ENCODE measurements at places on chromosomes 7 and 10. TPM values are rescaled to one million over a fixed set of nuclear protein-coding genes. Genes with fewer than 3 reads are reported as not detected.

The PDZD7 gene
- total RNA-seq: 0.47 TPM

The PDE1C gene
- total RNA-seq: not detected

DNA sequence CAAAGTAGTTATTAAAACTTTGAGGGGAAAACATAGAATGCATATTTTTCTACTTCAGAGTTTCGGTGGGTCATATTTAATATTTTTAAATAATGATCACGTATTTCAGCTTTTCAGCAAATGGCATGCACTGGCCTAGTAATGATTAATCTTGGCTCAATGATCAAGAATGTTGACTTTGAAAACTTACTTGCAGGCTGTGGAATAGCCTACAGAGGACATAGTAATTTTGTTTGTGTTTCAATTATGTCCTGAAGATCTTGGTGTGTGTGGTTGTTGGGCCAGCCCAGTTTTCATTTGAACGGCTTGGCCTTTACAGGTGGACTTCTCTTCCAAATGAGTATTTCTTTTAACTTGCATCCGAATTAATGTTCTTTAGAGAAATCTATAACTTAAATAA lies 35.1 kb downstream of the ADD3 start:
- peaks cover 21% of the 10 kb centered on the region for H3K4me1 ChIP-seq
- H3K36me3 ChIP-seq: peaks cover 19% of the 10 kb centered on the region
- H3K27ac ChIP-seq: no peak overlapping the region

- DNase-seq: peak; percentile 55
- no peak overlapping the region for H3K4me3 ChIP-seq
- H3K36me3 ChIP-seq: no peaks in the 10 kb centered on the region
- H3K27ac ChIP-seq: no peak overlapping the region
Observed at GRCh38 chr7:38796626-38797501, 112.1 kb downstream of the VPS41 start.

DNA sequence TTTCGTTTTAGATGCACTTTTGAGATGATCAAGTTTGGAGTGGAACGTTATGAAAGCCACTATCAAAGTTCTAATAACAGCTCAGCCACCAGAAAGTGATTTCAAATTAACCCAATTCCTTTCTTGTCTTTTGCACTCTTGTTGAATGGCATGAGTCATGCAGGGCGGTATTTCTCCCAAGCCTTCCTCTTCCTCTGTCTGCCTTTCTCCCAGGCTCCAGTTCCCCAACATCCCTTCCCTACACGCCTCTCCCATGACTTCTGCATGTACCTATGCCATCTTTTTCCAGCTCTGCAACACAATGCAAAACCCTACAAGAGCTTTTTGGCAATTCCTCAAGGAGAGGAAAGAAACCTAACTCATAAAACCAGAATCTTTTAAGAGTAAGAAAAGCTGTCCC lies 21.8 kb upstream of the NPS start:
- H3K27ac ChIP-seq: no peak overlapping the region
- H3K4me3 ChIP-seq: no peak overlapping the region
- no peaks in the 10 kb centered on the region for H3K36me3 ChIP-seq
- H3K4me1 ChIP-seq: no peaks in the 10 kb centered on the region
- H3K27me3 ChIP-seq: no peaks in the 10 kb centered on the region
- no peak for DNase-seq

DNA sequence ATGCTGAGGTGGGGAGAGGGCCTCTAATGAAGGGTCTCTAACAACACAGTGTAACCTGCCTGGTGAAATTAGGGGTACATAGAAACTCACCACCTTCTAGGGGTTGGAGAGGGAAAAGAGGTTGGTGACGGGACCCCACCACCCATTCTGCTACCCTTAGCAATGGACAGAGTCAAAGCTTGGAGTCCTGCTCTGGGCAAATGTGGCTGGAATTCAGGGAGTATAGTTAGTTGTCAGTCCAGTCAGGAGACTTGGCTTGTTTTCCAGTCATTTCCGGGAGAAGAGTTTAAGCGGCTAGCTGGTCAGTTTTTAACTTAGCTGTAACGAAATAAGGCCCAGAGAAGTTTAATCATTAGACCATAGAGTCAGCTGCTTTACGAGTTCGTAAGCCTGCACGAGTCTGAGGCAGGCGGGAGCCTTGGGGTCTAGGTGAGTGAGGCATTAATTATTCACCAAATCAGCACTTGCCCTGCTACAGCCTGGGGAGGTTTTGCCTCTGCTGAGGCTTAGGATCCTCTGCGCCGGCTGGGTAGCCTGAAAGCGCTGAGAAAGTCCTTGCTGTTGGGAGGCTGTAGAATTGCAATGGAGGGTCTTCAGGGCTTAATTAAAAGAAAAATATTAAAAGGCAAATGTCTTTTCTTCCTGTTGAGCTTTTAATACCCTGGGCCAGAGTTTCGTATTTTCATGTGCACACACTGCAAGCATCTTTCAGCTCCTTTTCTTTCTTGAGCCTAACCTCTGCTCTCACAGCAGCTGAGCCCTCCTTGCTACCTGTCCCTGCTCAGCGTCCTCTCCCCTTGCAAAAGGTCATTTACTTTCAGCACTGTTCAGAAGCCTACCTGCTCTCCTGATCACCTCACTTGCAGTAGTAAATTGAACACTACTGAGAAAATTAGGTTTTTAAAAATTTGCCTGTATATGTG lies 1.5 kb upstream of the LAMB1 start:
- no peaks in the 10 kb centered on the region for H3K36me3 ChIP-seq
- H3K4me3 ChIP-seq: no peak overlapping the region
- DNase-seq: no peak
- H3K4me1 ChIP-seq: peaks cover 16% of the 10 kb centered on the region

DNA sequence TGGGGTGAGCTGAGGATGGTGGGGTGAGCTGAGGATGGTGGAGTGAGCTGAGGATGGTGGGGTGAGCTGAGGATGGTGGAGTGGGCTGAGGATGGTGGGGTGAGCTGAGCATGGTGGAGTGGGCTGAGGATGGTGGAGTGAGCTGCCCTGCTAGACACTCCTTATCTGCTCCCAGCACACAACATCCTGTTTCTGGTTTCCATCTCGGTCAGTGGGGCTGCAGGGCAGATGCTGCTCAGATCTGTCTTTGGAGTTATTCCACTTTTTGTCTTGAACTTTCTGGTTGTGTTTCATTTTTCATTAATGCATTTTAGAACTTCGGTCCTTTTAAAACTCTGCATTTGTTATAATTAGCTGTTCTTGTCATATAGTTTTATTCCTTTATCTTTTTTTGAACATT lies 67.9 kb upstream of the ANTXRL start:
- H3K27me3 ChIP-seq: no peaks in the 10 kb centered on the region
- peaks cover 27% of the 10 kb centered on the region for H3K36me3 ChIP-seq
- H3K4me3 ChIP-seq: no peak overlapping the region

All from activated CD8-positive, alpha-beta T cell treated with anti-CD3 and anti-CD28 coated beads, Interleukin-2, amount 10 ng/mL, durations not matched to agents 7 days and 5 days (primary cell).